Cardiac muscle cell (in vitro differentiated cells and primary cell): ENCODE measurements at places on chromosomes 5 and 9. TPM values are rescaled to one million over a fixed set of nuclear protein-coding genes. Genes with fewer than 3 reads are reported as not detected.
A peak's percentile ranks its signal among the peaks of the same experiment; 100 is the strongest.

DNA sequence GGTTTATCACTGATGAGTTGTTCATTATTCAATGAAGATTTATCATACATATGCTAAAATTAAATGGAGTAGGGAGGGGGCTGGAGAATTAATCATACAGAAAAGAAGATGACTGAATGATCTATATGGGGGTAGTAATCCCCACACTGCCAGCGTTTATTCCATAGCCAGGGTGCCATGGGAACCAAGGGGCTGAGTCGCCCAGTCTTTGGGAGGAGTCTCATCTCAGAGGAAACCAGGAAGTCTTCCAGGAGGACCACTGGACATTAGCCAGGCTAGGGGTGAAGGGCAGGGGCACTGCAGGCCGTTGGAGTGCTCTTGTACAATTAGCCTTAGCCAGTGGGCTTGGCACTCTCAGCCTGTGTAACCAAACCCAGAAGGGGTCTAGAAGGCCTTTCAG lies 226.5 kb downstream of the ARL15 start:
- no peak overlapping the region for H3K27ac ChIP-seq
- H3K4me1 ChIP-seq = no peaks in the 10 kb centered on the region
- no peak overlapping the region for H3K4me3 ChIP-seq
- no peaks in the 10 kb centered on the region for H3K27me3 ChIP-seq

GRCh38 chr5:72465601-72466563 lies 41.3 kb downstream of the ZNF366 start:
- H3K27ac ChIP-seq = no peak overlapping the region
- no peaks in the 10 kb centered on the region for H3K27me3 ChIP-seq
- no peak for DNase-seq
- peaks cover 8% of the 10 kb centered on the region for H3K4me1 ChIP-seq

DNA sequence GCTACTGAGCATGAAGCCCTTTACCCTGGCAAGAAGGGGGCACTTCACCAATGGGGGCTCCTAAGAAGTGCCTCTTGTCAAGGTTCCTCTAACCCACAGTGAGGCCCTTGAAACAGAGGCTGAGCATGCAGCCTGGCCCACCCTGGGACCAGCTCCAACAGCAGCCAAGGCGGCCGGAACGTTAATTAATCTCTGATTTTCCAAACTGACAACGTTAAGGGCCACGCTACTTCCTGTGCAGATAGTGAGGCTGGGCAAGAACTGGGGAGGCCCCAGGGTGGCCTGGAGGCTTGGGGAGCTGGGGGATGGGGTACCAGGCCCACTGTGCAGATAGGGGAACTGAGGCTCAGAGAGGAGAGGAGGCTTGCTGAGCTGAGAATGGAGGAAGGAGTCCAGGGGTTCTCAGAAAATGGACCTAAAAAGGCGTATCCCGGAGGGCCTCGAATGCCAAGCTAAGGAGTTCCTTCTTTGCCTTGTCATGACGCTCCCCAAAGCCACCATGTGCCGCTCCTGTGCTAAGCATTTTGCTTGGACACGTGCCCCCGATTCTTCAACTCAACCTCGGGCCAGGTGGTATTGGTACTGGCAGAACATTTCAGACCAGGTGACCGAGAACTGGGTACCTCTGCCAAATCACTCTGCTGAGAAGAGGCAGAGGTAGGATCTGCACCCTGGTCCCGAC lies 72.0 kb upstream of the STXBP1 start:
- H3K4me3 ChIP-seq = no peak overlapping the region
- no peaks in the 10 kb centered on the region for H3K27me3 ChIP-seq
- peaks cover 4% of the 10 kb centered on the region for H3K4me1 ChIP-seq
- no peaks in the 10 kb centered on the region for H3K36me3 ChIP-seq

GRCh38 chr5:138979684-138980280 lies 104.6 kb upstream of the LRRTM2 start:
- H3K36me3 ChIP-seq = no peaks in the 10 kb centered on the region
- no peak overlapping the region for H3K4me3 ChIP-seq
- H3K27me3 ChIP-seq = no peaks in the 10 kb centered on the region
- peaks cover 30% of the 10 kb centered on the region for H3K4me1 ChIP-seq
- no peak for DNase-seq

GRCh38 chr5:72695659-72696058 lies 120.8 kb upstream of the TNPO1 start:
- H3K36me3 ChIP-seq = no peaks in the 10 kb centered on the region
- no peak for DNase-seq
- H3K4me3 ChIP-seq = no peak overlapping the region

DNA sequence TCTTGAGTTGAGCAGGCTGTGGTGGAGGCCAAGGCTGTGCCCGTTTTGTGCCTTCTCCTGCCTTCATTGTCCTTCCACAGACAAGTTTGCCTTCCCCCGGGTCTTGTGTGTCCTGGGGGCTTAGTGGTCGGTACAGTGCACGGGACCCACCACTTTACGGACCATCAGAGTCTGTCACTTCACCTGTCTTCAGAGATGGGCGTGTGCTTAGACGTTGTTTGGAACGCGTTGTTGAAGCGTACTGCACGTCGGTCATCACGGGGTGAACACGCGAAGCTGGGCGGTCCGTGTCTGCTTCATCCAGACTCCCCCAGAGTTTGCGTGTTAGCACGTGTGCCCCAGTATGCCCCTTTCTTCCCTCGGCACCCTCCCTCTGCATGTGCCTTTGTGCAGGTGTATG lies 24.8 kb downstream of the CEP72 start:
- no peaks in the 10 kb centered on the region for H3K27me3 ChIP-seq
- peaks cover 23% of the 10 kb centered on the region for H3K36me3 ChIP-seq
- no peak overlapping the region for H3K27ac ChIP-seq
- no peaks in the 10 kb centered on the region for H3K4me1 ChIP-seq
- no peak overlapping the region for H3K4me3 ChIP-seq
- no peak for DNase-seq

GRCh38 chr5:125559296-125559695 lies 812.9 kb upstream of the ZNF608 start:
- peak overlapping the region; percentile 75 for H3K27ac ChIP-seq
- no peaks in the 10 kb centered on the region for H3K27me3 ChIP-seq
- DNase-seq = peak; percentile 35
- H3K4me1 ChIP-seq = peaks cover 19% of the 10 kb centered on the region
- no peaks in the 10 kb centered on the region for H3K36me3 ChIP-seq
- no peak overlapping the region for H3K4me3 ChIP-seq

- peak; percentile 2 for DNase-seq
- H3K4me1 ChIP-seq = peaks cover 22% of the 10 kb centered on the region
- no peak overlapping the region for H3K27ac ChIP-seq
- no peak overlapping the region for H3K4me3 ChIP-seq
- H3K36me3 ChIP-seq = no peaks in the 10 kb centered on the region
These were observed 801.0 kb downstream of the NR2F1-AS1 start for GRCh38 chr5:92780057-92780456.

- no peak for DNase-seq
- no peak overlapping the region for H3K4me3 ChIP-seq
- H3K27me3 ChIP-seq = no peaks in the 10 kb centered on the region
These were observed 330.6 kb downstream of the EBF1 start for GRCh38 chr5:158769079-158769478.

The TMEFF1 gene
- total RNA-seq = 23.9 and 34.2 TPM in 2 replicates

The SH3GL2 gene
- total RNA-seq = 0.06 and 0.42 TPM in 2 replicates

The FBP1 gene
- total RNA-seq = 0.46 and 2.9 TPM in 2 replicates

The SLC6A19 gene
- total RNA-seq = 0.09 and 0.49 TPM in 2 replicates
